ENCODE measurements at places on chromosomes 3 and 15.

DNA sequence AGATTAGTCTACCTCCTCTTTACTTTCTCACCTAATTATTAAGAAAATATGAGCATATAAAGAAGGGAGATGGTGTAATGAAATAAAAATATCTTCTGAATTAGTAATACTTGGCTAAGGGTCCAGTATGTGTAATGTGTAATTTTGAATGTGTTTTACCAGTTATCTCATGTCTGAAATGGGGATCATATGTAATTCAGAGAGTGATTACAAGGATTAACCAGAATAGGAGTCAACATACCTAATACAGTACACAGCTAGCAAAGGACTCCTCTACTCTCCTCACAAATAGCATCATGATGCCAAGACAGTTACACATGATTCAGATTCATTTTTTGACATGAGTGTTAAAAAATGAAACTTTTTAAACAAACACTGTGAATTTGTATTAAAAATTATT lies 570.4 kb downstream of the SI start:
- no peak for DNase-seq

DNA sequence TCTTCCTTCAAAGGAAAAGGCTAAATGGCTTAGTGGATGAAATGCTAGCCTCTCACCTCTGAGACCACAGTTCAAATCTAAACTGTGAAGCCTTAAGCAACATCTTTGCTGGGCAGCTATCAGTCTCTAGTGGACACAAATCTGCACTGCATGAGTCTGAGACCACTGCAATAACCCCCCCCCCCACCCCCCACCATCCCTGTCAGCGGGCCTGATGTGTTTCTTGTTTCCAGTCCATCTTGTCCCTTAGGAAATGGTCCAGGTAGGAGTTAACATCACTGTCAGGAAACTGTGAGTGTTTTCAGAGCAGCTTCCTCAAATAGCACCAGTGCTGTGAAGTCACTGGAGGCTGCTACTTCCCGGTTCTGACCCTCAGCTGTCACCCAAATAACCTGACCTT lies 140.6 kb upstream of the TMCO5A start:
- no peak for DNase-seq

GRCh38 chr3:44596621-44597020 lies 11.9 kb downstream of the ZNF660 start:
- DNase-seq: no peak

- peak; percentile 25 for DNase-seq
Observed at GRCh38 chr3:53709860-53710674, 136.2 kb downstream of the CHDH start.

DNA sequence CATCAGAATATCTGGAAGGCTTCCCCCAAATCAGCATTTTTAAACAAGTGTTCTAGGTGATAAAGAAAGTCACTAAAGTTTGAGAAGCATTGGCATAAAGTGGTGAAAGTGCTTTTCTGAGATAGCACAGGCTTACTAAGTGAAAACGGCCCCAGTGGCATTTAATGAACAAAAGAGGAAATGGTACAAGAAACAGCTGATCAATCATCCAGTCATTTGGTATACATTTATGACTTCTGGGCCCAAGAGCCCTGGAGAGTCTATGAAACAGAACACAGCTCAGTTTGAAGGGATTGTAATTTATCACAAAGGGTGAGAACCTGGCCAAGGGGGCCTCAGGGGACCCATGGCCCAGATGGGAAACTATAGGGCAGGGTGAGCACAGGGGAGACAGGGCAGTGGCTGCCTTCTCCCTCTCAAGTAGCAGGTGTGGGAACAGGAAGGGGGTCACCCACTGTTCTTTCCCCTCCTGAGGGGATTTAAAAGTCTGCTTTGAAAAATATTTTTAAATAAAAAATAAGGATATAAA lies 265.5 kb upstream of the ROPN1 start:
- no peak for DNase-seq

GRCh38 chr3:58210761-58211460 lies at the start of gene DNASE1L3:
Gene DNASE1L3, minus strand, starts transcription at chr3:58210972. Its CDS starts 66 bp downstream, at chr3:58210906.
- no peak for DNase-seq
